Urinary bladder (tissue), 4 donors: ENCODE measurements at places on chromosomes 11 and 22. TPM values are rescaled to one million over a fixed set of nuclear protein-coding genes. Genes with fewer than 3 reads are reported as not detected.

DNA sequence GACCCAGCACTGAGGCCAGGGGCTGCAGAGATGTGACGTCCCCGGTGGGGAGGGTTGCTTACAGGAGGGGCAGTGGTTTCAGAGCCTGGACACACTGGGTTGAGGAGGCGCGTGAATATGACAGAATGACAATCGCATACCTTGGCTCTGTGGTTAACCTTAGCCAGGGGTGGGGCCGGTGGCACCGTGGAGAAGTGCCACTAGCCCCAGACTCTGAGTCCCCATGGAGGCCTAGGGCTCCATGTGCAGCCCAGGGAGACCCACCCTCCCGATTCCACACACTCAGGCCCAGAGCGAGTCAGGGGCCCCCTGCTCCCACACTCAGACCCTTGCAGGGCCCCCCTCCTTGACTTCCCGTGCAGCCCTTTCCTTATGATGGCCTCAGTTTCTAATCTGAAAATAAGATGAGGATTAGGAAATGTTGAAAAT is 3.6 kb upstream of the ACR start:
- no peak for DNase-seq

GRCh38 chr22:30609260-30610185 is 2.5 kb downstream of the TCN2 start:
- no peak for DNase-seq

DNA sequence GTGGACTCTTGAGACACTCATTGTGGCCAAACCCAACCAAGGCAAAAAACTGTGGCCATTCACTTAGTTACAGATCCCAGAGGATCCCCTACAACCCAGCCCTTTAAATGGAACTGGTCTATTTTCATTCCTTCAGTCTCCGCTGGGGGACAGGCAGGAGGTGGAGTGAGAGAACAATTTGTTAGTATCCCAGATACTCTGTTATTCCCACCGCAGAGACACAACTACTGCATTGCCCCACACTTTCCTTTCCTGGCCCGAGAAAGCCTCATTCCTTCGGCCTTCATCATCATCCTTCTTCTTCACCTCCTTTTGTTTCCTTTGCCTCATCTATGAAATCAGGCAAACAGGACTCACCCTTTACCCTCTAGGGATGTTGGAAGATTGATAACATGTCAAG is 191.1 kb downstream of the NTM start:
- no peak for DNase-seq

GRCh38 chr22:48335442-48336139 is 1492.1 kb downstream of the BRD1 start:
- DNase-seq, result no peak

GRCh38 chr11:19938169-19938856 is 222.0 kb downstream of the DBX1 start:
- DNase-seq, result no peak

GRCh38 chr11:28107191-28107749 is 686 bp downstream of the KIF18A start:
- DNase-seq, result no peak

DNA sequence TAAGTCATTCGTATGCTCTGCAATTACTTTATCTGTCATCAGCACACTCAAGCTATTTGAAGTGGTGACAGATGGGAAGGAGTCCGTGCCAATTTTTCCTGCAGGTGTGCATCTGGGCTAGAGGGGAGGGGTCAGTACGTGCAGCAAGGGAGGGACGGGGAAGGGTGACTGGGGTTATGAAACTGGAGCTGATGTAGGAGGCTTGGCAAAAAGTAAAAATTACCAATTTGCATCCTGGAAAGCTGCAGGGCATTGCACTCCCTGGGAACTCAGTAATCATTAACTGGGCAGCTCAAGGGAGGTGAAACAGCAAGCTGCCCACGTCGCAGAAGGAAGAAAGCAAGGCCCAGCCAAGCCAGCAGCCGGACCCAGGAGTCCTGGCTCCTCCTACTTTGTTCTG is 87.1 kb upstream of the TMEM45B start:
- no peak for DNase-seq

- no peak for DNase-seq
Measured at GRCh38 chr22:38843657-38844314, at the start of gene NPTXR. TSS of gene NPTXR (minus strand) at chr22:38844028.

- no peak for DNase-seq
Measured at GRCh38 chr11:47359586-47359985, 7.1 kb upstream of the MYBPC3 start.

- DNase-seq, result no peak
Measured at GRCh38 chr11:118169300-118170140, 6.9 kb downstream of the SCN2B start.

GRCh38 chr11:21465203-21465602 is 727.7 kb upstream of the ANO5 start:
- DNase-seq, result no peak

DNA sequence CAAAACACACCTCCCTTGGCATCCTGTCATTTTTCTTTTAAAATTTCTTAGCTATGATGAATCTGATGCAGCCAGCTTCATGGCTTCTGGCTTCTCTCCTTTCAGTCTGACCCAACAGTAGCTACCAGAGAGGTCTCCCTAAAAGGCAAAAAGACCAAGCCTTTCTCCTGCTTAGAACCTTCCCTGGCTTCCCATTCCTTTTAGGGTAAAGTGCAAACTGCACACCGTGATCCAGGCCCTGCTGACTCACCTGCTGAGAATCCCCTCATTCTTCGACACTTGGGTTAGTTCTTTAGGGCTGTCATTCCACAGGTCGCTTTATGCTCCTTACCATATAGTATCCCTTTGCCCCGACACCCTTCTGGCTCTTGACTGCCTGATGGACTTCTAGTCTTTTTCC is 362.4 kb downstream of the MIAT start:
- DNase-seq, result no peak

- no peak for DNase-seq
Measured at GRCh38 chr11:122229481-122230384, 113.7 kb upstream of the BLID start.

GRCh38 chr11:15141381-15141780 is 26.7 kb downstream of the INSC start:
- no peak for DNase-seq

- no peak for DNase-seq
Measured at GRCh38 chr11:25247336-25247735, 750.5 kb downstream of the LUZP2 start.

DNA sequence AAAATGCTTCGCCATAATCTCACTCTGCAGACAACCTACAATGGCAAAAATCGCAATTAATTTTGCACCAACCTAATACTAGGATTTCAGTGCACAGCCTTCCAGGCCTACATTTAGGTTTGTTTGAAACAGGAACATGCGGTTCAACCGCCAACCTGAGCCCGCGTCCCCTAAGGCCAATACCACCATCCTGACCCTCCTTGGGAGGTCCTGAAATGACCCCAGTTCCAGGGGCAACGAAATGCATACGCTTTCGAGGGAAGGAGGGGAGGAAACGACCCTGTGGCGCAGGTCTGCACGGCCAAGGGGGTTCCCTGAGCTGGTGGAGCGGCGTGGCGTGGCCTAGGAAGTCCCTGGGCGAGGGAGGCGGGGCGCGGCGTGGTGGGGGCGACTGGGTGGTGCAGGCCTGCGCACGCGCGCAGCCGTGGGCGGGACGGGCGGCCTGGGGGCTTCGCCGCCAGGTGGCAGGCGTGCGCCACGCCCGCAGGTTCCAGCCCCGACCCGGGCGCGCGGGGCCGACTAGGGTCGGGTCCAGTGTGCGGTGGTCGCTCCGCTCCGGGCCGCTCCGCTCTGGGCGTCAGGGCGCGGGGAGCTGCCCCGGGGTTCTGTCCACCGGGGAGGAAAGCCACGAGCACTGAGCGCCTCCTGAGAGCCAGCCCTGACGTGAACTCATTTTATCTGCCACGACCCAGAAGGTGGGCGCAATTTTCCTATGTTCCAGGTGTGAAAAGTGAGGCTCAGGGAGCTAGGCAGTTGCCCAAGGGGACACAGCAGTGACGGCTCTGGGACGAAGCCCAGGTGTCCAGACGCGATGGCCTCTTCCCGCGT is 94.1 kb downstream of the SWAP70 start:
- DNase-seq, result no peak

GRCh38 chr11:70668204-70669202 is 270.2 kb downstream of the CTTN start:
- DNase-seq, result no peak

DNA sequence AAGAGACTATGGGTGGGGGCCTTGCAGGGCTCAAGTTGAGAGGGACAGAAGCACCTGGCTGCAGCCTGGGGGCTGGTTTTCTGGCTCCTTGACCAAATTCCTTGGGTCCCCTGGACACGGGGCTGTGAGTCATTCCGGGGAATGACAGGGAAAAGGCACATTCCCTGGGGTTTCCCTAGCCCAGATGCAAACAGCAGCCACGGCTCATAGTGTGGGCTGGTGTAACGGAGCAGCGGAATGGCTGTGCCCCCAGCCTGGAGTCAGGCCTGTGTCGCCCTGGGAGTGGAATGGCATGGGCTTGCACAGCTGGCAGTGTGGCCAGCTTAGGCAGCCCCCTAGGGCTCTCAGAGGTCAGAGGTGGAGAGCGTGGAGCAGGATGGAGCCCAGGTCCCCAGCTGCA is 77.6 kb upstream of the KCNQ1OT1 start:
- no peak for DNase-seq

DNA sequence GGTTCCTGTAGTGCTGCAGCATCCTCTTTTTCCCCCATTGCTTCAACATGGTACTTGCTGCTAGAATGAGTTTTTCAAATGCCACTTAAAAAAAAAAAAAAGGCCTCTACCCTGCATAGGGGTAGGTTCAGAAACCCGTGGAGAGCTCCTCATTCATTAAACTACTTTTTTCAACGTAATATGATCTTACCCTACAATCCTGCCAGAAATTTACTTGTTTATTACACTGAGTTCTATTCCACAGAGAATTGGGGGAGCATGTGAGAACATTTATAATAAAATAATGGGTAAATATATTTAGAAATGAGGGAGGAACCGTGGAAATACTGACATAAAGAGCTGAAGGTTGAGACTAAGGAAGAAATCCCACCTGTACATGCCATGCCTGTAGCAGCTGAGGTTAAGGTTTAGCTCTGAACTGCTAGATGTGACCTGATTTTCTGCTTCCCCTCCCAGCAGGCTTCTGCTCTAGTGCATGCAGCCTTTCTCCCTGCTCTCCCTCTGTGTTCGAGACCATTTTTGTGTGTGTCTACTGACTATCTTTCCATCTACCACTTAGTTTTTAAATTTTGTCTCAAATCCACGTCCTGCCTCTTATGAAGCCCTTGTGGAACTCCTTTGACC is 225.7 kb downstream of the DDX10 start:
- no peak for DNase-seq

DNA sequence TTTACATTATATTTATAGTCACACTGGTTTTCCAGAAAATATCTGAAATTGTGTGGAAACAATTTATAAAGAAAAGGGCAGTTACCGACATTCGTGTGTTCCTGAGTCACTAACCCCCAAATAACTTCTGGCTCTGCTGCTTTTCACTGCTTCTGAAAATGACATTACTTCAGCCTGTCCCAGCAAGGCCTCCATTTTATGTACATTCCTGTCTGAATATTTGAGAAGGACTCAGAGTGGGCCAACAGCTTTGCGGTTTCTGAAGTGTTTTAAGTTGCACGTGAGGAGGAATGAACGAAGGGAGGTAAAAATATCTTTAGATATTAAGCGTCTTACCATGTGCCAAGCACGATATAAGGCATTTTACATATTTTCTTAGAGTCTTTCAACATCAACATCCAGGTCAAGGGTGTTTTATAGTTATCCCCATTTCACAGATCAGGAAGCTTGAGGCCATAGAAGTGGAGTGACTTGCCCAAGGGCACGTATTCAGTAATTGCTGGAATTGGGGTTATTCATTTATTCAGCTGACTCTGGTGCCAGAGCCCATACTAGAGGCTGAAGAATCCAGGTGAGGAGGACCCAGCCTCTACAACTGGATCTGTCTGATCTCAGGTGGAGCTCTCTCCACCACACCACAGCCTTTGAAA is 30.8 kb upstream of the WNT11 start:
- no peak for DNase-seq

DNA sequence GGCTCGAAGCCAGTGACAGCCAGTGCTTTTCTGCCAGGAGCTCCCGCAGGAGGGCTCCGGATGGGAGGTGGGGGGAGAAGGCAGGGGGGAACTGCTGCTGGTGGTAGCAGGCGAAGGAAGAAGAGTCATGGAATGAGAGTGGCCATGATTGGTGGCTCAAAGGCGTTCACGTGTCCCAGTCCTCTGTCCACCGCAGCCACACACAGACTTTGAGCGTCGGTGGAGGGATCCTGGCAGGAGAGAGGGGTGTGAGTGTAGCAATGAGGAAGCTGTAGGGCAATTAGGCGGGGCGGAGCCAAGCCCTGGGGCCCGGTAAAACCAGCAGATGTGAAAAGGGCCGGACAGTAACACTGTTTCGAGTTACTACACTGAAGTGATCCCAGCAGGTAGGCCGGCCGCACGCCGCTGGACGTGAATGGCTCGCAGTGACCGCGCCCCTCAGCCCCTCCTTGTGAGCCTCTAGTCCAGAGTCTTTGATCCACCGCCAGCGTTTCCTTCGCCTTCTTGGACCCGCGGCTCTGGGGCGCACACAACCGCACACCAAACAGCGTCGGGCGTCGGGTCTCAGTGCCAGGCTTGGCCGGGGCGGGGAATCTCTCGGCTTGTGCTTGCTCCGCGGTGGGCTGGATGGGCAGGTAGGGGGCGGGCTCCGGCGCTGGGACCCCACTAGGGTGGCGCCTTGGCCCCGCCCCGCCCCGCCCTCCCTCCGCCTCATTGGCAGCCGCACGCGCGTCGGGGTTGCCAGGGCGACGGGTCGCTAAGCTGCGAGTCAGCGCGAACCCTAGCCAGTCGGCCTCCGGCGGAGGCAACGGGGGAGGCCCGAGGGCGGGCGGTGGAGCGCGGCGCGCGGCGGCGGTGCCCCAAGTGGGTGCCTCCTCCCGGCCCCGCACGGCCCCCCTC is at the start of gene LRRC10B:
Gene LRRC10B, plus strand, starts transcription at position 788 of the 900 bp plus-strand sequence. CDS start 250 bp downstream, outside the sequence.
- no peak for DNase-seq

GRCh38 chr11:130391711-130392110 is 36.7 kb downstream of the ADAMTS8 start:
- DNase-seq, result no peak

- DNase-seq, result no peak
Measured at GRCh38 chr11:10564696-10565318, 3.7 kb downstream of the LYVE1 start.

The NAALAD2 gene
- polyA plus RNA-seq, result 1.7 TPM

The DEFB131B gene
- polyA plus RNA-seq, result not detected

The GUCY1A2 gene
- 0.99 TPM for polyA plus RNA-seq

The OR4C15 gene
- not detected for polyA plus RNA-seq

The CD151 gene
- 692 TPM for polyA plus RNA-seq

The OR52D1 gene
- not detected for polyA plus RNA-seq

The NXPE2 gene
- polyA plus RNA-seq, result 0.09 TPM

The SERPINH1 gene
- 217 TPM for polyA plus RNA-seq

The PKNOX2 gene
- polyA plus RNA-seq, result 4.7 TPM

The MS4A6A gene
- polyA plus RNA-seq, result 87.3 TPM

The YPEL1 gene
- 5.5 TPM for polyA plus RNA-seq

The GGTLC2 gene
- polyA plus RNA-seq, result not detected

The MPPED2 gene
- 3.0 TPM for polyA plus RNA-seq

The CCDC117 gene
- 13.5 TPM for polyA plus RNA-seq

The ZNF70 gene
- 1.6 TPM for polyA plus RNA-seq

The FXYD6 gene
- polyA plus RNA-seq, result 373 TPM

The MAJIN gene
- not detected for polyA plus RNA-seq

The TMEM86A gene
- 4.5 TPM for polyA plus RNA-seq

The APOC3 gene
- 4.1 TPM for polyA plus RNA-seq

The OR4C6 gene
- polyA plus RNA-seq, result not detected

The FGF3 gene
- polyA plus RNA-seq, result not detected

The YDJC gene
- polyA plus RNA-seq, result 26.4 TPM

The RIC3 gene
- polyA plus RNA-seq, result 8.8 TPM

The CHRM1 gene
- polyA plus RNA-seq, result 0.46 TPM

The PHOX2A gene
- 1.1 TPM for polyA plus RNA-seq

The OR8D1 gene
- polyA plus RNA-seq, result not detected

The ACTN3 gene
- polyA plus RNA-seq, result 0.18 TPM

The CPT1B gene
- polyA plus RNA-seq, result 5.5 TPM

The GLYATL1 gene
- 0.41 TPM for polyA plus RNA-seq

The DRD4 gene
- 0.39 TPM for polyA plus RNA-seq
